ENCODE measurements at places on chromosomes 16 and 17.

DNA sequence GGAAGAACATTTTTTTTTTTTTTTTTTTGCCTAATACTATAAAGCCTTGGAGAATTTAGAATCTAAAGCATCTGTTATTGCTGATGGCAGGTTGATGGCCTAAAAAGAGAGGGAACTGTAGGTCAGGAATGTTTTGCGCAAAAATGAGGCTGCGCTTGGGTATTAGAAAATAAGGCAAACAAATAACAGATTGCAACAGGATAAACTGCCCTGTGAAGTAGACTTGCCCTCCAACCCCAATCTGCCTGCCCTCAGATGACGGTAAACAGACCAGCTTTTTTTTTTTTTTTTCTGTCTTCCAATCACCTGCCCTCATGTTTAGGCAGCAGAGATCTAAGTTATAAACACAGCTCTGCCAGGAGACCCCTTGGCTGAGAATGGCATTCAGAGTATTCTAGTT is 3.8 kb upstream of the DHX8 start:
- DNase-seq, result no peak

- DNase-seq, result no peak
These were observed 22.3 kb upstream of the HLF start for GRCh38 chr17:55242476-55242875.

GRCh38 chr17:75396796-75397195 is 8.7 kb downstream of the GRB2 start:
- no peak for DNase-seq

DNA sequence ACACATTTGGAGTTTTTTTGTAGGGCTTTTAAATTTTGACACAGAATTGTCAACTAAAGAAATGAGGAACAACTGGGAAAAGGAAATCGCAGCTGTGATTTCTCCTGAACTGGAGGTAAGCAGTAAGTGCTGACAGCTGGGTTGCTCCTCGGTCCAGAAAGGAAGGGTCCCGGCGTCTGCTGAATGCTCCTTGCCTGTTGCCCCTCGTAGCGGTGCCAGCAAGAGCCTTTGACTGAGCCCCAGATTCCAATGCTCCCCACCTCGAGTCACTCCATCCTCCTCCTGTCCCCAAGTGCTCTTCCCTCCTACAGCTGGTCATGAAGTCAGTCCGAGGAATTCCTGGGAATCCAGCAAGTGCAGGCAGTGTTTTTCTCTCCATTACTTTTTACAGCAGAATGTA is 32.0 kb upstream of the ENDOV start:
- DNase-seq, result no peak

DNA sequence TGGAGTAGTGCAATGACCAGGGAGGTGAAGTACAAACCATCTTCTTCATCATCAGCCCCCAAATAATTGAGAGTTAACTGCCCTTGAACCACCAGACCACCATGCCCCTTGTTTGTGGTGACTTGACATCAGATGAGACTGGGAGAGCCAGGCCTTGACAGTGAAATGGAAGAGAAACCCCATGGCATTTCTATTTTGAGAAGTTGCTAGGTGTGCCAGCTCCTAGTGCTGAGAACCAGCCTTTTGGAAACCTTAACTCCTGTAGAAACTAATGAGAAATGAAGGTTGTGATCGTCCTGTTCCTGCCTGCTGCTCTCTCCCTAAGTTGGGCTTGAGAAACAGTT is 2.8 kb downstream of the TMEM94 start:
- no peak for DNase-seq

DNA sequence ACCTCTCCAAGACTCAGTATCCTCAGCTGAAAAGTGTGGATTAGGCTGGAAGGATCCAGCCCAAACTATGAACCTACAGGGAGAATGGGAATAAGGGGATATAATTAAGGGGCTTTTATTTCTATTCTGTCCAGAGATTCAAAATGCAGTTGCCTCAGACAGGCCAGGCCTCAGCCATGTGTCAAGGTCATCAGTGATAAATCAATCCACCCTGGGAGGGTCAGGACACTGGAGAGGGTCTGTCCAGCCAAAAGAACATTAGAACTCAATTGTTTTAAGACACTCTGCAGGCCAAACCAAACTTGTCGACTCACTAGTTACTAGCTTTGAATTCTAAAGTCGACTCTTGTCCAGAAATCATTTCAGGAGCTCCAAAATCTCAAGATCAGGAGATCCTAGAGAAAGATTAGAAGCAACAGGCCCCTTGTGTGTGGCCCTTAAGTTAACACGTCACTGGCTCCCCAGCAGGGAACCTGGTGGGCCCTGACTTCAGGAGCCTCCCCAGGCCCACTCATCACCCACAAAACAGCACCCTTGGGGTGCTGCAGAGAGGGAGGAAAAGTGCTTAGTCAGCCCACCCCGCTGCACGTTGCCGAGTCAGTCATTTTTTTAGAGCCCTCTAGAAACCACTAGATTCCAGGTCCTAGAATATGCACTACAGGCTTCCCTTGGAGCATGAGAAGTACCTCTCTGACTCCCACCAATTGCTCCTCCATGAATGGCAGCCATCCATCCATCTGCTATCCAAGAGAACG is 156.8 kb downstream of the XYLT1 start:
- no peak for DNase-seq

DNA sequence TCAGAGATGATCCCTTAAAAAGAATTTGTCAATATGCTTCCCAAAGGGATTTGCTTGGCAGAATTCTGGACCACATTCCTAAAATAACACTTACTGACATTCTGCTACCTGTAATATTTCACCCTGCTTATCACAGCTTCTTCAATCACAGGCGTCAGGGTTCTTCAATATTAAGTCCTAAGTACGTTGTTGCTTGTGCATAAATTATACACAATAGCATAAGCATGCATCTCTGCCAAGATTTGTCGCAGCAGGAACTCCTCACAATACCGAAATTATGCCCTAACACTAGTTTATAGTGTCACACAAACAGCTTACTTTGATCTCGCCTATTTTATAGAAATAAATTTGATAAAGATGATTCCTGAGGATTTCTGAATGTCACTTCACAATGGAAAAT is 48.9 kb downstream of the UBE2G1 start:
- no peak for DNase-seq

DNA sequence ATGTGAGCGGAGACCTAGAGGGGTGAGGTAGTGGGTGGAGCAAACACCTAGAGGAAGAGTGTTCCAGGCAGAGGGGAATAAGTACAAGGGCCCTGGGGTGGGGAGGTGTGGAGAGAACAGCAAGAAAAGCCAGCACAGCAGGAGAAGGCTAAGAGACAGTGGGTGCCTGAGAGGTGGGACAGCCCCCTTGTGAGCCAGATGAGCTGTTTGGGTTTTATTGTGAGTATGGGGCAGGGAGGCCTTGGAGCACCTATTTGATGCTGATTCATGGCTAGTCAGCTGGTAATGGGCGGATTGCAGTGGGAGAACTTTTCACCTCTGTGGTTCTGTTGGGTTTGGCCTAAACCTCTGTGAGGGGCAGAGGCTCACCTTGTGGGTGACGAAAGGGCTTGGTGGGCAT is 68.4 kb downstream of the ABCC1 start:
- DNase-seq, result no peak
